ENCODE measurements at places on chromosomes 5 and 9.

DNA sequence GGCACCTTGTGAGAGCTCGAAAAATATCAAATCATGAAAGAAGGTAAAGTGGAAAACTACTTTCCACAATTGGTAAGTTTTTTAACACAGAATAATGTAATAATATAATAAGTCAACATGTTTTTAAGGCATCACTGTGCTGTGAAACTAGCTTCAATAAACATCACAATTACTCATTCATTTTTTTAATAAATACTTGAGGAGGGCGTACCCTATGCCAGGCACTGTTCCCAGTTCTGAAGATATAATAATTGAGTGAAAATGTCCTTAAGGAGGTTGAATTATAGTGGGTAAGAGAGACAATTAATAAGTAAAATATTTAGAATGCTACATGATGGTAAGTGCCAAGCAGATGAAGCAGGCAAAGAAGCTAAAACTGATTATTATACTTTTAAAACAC lies 381.4 kb downstream of the ELAVL2 start:
- no peak for DNase-seq

GRCh38 chr9:32954642-32955041 lies 46.8 kb downstream of the APTX start:
- DNase-seq: no peak

- DNase-seq: peak; percentile 1
Observed at GRCh38 chr9:86241216-86241615, 18.2 kb downstream of the C9orf153 start.

GRCh38 chr5:102916109-102916508 lies 161.0 kb downstream of the PAM start:
- DNase-seq: no peak

GRCh38 chr5:139770722-139771121 lies 24.9 kb upstream of the PSD2 start:
- DNase-seq: no peak
